Pancreas (tissue), 10 donors: ENCODE measurements at places on chromosomes 7 and 10. TPM values are rescaled to one million over a fixed set of nuclear protein-coding genes. Genes with fewer than 3 reads are reported as not detected.

DNA sequence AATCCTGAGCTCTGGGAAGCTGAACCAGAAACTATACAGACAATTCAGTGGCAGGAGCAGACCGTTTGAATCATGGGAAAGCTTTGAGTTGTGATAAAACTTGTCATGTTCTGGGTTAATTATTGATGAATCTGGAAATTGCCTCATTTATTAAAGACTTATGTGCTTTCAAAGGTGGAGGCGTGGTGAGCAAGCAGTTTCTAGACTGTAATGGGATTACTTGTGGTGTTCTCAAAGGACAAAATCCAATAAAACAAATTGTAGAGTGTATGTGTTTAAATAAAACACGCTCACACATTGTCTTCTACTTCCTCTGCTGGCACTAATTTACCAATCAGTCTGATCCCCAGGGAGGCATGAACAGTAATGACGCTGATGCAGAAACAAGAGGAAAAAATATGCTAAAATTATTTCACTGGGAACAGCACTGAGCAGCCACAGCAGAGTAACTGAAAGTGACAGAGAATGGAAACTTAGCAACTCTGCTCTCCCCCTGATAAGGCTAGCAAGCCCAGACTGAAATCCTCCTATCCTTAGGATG is 25.1 kb downstream of the PARD3 start:
- no peak for DNase-seq

ERVW-1 gene
- polyA plus RNA-seq: not detected

ANKRD61 gene
- not detected for polyA plus RNA-seq

DNA sequence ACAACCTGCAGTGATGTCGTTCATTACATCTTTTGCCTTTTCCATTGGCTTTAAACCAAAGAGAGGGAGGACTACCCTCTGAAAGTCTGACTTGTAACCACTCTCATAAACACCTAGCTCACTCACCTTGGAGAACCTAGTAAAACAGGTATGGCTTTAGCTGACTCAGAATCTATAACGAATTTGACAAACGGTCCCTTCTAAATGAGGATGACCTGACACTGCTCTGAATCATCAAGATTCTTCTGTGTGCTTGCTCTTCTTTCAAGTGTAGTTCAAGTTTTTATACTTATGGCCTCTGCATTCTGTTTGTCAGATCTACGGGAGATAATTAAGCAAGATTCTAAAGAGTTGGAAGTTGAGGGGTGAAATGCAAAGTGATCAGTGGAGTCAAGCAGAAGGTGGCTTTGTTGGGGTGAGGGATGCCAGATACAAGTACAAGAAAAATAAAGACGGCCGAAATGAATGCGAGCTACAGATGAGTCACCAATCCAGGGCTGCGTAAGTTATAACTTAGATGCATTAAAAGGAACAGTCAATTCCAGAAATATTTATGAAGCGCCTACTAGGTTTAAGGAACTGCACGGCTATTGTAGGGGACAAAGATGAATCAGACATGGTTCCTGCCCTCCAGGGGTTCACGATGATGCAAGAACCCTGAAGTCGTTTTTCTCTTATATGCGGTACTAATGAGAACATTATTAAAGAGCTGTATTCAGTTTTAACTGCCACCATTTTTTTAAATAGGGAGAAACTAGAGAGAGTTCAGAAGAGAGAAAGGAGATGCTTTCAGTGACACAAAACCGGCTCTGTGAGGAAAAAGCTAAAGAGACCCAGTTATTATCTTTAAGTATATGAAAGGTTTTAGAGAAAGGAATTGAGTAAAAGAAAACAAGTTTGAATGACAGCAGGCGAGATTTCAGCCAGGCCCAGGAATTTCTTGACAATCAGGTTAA is 6.5 kb downstream of the HIPK2 start:
- no peak for DNase-seq

DNA sequence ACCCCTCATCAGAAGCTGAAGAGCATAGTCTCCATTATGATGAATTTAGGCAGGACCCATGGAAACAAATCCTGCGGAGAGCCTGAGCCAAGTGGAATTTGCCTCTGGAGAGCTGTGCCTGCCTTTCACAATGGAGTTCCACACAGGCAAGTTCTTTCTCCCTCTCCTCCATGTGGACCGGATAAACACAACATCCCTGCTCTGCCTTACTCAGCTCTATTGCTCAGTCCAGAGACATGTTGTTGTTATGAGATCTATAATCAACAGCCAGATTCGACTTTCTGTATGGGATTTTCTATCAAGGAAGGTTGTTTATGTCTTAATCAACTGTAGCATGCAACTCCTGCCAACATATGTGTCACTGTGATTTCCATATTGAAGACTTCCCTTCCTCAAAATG is 59.5 kb upstream of the ELMO1 start:
- no peak for DNase-seq

VPS37D gene
- polyA plus RNA-seq: 8.2 TPM

SPAM1 gene
- polyA plus RNA-seq: not detected

GRCh38 chr7:55254242-55254595 is 110.9 kb upstream of the LANCL2 start:
- DNase-seq: no peak

DNA sequence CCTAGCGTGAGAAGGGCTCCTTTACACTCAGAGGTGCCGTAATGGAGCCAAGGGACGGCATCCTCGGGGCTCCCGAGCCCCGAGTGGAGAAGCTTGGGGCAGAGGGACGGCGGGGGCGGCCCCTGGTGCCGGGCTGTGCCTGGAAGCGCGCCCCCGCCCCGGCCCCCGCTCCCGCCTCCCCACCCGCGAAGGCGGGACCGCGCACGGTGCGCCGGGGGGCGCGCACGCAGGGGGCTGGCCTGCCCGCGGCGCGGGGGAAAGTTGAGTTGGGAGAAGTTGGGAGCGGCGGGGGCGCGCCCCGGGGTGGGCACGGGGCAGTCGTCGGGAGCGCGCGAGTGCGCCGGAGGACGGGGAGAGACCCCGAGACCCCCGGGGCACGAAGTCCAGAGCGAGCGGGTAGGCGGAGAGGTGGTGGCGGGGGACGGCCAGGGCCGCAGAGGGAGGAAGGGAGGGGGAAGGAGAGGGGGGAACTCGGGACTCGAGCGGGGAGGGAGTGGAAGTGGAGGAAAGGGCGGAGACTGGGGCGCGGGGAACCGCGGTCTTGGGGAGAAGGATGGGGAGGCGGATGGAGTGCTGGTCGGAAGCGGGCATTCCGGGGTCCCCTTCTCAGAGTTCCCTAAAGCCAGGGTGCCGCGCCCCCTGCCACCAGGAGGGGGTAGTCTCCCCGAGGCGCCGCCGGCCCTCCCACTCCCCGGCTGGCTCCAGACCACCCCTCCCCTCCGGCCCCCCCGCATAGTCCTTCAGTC is at the start of gene SLC4A2:
SLC4A2 (plus strand) TSS at position 223 of the 746 bp plus-strand sequence. CDS start 2,399 bp downstream, outside the sequence.
- DNase-seq: peak; percentile 82

GNG11 gene
- polyA plus RNA-seq: 12.1 TPM

- DNase-seq: no peak
Measured at GRCh38 chr10:129442866-129443265, 24.2 kb upstream of the MGMT start.

HOXA6 gene
- polyA plus RNA-seq: 0.12 TPM

DNA sequence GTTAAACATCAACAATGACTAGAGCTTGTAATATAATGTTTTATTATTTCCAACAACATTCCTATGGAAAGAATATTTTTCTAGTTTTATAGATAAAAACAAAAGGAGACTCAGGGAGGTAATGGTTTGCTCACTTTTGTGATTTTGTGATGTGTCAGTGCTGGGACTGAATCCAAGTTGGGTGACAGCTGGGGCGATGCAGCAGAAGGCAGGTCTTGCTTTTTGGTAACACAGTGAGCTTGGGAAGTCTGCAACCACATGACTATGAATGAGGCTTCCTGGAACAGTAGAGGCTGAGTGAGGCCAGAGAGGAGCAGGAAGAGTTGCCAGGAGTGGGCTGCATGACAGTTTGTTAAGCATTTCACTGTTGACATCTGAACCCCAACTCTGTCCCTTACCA is 4.9 kb upstream of the YKT6 start:
- no peak for DNase-seq

DNA sequence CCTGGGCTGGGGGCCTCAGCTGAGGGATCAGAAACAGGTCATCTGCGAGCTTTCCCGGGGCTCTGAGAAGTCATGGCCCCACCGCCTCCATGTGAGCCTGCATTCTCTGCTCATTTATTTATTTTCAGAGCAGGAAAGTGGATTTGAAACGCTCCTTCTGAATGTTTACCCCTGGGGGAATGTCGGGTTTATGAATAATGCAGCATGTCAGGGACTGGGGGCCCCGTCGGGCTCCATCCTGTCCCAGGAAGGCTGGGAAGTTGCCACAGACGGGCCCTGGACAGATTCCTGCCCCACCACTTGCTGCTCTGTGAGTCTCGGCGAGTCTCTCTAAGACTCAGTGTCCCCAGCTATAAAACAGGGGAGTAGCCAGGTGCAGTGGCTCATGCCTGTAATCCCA is 11.9 kb upstream of the GTF2IRD1 start:
- no peak for DNase-seq

DNA sequence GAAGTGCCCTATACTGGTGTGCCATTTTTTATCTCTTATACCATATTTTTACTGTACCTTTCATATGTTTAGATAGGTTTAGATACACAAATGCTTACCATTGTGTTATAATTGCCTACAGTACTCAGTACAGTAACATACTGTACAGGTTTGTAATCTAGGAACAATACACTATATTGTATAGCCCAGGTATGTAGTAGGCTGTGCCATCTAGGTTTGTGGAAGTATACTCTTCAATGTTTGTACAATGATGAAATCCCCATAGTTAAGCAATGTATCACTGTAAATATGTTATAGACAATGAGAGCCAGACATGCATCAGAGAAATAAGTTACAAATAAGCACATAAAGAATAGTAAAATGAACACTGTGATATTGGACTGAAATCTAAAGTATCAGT is 109.1 kb downstream of the IQUB start:
- DNase-seq: no peak

DNA sequence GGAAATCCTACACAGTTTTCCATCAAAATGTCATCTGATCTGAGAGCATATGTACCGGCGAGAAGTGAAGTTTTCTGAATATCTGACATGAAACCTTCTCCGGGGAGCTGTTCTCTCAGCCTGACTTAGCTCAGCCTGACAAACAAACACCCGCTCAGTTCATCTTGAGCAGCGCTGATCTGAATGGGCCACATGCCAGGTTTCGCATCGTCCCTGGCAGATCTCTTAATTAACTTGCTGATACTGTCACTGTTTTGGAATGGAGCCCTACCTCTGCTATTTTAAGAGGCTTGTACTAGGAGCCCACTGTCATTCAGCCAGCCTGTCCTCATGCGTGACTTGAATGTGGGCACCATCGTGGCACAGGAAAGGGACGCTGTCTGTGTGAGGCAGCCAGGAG is 109.2 kb downstream of the STRA8 start:
- no peak for DNase-seq

SORCS3 gene
- not detected for polyA plus RNA-seq

- DNase-seq: no peak
Measured at GRCh38 chr7:115552766-115553165, 477.8 kb downstream of the TFEC start.

DNA sequence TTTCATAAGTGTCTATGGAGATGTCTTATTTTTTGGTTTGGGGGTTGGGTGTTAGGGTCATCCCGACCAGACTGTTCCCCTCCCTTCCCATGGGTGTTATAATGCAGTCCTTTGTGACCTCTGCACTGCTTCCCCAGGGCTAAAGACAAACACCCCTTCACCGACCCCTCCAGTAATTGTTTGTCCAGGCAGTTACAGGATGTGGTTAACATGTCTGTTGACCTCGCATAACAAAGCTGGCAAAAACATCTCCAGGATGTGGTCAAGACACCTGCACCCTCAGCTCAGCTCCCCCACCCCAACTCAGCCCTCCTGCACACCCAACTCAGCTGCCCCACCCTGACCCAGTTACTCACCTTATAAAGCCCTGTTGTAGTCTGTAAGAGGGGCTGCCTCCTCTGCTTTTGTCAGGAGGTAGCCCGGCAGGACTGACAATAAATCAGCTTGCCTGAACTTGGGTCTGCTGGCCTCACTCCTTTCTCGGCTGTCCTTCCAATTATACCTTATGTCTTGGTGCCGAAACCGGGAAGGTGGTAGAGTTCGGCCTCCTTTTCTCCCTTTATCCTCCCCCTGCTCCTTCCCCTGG is 102.2 kb downstream of the ZNF92 start:
- DNase-seq: no peak

DNA sequence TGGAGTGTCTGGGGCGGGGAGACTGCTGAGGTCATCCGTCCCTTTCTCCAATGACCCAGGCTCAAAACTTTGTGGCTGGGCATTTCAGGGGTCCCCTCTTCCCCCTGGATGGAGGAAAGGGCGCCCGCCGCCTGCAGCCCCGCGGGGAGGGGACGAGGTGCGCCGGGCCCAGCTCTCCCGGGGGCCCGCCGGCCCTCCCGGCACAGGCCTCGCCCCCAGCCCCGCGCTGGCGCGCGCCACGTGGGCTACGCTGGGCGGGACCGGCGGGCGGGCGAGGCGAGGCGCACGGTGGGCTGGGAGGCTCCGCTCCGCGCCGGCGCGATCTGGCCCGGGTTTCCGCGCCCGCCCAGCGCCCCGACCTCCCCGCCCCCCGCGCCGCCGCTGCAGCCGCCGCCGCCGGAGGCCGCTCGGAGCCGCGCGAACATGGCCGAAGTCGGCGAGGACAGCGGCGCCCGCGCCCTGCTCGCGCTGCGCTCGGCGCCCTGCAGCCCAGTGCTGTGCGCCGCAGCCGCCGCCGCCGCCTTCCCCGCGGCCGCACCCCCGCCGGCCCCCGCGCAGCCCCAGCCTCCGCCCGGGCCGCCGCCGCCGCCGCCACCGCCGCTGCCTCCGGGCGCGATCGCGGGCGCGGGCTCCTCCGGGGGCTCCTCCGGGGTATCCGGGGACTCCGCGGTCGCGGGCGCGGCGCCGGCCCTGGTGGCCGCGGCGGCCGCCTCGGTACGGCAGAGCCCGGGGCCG is at the start of gene FOXK1:
FOXK1 (plus strand) TSS at position 410 of the 735 bp plus-strand sequence; CDS start at position 424, 14 bp downstream.
- peak; percentile 83 for DNase-seq

SSC4D gene
- 10.3 TPM for polyA plus RNA-seq

CUTC gene
- 14.5 TPM for polyA plus RNA-seq

GRCh38 chr10:128087146-128087883 is 38.9 kb downstream of the MKI67 start:
- DNase-seq: no peak

MYH16 gene
- polyA plus RNA-seq: 0.02 TPM

DNA sequence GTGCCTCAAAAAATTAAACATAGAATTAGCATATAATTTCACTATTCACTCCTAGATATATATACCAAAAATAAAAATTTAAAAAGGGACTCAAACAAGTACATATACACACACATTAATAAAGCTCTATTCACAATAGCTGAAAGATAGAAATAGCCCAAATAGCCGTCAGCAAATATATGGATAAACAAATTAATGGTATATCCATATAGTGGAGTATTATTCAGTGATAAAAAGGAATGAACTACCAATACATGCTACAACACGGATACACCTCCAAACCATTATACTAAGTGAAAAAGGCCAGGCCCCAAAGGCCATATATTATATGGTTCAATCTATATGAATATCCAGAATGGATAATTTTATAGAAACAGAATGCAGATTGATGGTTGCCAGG is 414.6 kb upstream of the LRGUK start:
- no peak for DNase-seq

GRCh38 chr10:80473692-80474596 is 19.8 kb downstream of the TSPAN14 start:
- DNase-seq: no peak

GRCh38 chr7:47441796-47442604 is 139.9 kb downstream of the TNS3 start:
- no peak for DNase-seq
